ENCODE measurements at places on chromosomes 1 and 21.

GRCh38 chr1:170495006-170495405 lies 37.0 kb upstream of the GORAB start:
- no peak for DNase-seq

- no peak for DNase-seq
Observed at GRCh38 chr1:186782791-186783190, 46.0 kb upstream of the PLA2G4A start.

GRCh38 chr1:214192825-214193643 lies 87.9 kb upstream of the SMYD2 start:
- DNase-seq: no peak

DNA sequence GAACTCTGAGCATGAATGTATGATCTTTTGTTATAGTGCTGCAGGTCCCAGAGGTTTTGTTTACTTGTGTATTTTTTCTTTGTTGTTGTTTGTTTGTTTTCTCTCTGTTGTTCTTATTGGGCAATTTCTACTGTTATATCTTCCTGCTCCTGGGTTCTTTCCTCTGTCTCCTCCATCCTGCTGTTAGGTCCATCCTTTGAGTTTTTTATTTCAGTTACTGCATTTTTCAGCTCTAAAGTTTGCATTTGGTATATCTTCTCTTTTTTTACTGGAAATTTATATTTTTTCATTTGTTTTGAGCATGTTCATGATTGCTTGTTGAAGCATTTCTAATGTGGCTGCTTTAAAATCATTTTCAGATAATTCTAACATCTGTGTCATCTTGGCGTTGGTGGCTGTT lies 9.9 kb downstream of the TRPM2 start:
- no peak for DNase-seq

DNA sequence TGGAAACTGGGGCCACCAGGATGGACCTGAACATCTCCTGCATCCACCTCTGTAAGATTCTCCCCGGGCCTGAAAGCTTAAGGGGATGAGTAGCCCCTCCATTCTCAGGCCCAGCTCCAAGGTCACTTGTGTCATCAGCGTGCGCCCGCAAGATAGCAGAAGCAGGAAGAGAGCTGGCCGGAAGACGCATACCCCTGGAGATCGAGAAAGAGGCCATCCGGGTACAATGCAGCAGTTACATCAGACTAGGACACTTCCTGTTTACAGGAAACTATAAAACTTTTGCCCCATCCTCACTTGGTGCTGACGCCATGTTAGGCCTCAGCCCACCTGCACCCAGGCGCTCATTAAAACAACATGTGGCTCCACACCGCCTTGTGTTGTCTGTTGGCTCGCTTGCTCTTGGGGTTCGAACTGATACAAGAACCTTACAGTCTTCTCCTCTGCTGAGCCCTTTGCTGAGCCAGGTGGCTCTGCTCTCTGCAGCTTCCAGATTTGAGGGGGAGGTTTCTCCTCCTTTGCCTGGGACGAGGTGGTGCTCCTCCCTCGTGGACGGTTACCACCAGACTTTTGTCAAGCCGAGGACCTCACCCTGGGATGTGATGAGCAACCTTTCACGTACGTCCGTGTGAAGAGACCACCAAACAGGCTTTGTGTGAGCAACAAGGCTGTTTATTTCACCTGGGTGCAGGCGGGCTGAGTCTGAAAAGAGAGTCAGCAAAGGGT lies 277.5 kb upstream of the C1orf174 start:
- no peak for DNase-seq

DNA sequence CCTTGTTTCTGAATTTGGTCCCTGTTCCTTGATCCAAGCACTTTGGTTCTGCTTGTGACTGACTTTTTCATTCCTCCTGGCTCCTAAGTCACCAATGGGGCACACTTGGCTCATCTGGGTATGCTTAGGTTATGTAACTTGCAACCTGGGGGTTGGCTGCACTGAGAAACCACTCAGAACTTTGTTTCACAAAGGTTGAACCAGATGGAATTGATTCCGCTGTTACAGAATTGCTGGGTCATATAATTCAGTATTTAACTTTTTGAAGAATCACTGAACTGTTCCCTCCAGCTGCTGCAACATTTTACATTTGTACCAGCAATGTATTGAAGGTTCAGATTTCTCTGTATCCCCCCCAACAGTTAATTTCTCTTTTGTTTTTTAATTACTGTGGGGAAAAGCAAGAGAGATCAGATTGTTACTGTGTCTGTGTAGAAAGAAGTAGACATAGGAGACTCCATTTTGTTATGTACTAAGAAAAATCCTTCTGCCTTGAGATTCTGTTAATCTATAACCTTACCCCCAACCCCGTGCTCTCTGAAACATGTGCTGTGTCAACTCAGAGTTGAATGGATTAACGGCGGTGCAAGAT lies 9.6 kb upstream of the NVL start:
- no peak for DNase-seq

- DNase-seq: no peak
Observed at GRCh38 chr21:43298546-43299440, 128.1 kb downstream of the SIK1 start.

DNA sequence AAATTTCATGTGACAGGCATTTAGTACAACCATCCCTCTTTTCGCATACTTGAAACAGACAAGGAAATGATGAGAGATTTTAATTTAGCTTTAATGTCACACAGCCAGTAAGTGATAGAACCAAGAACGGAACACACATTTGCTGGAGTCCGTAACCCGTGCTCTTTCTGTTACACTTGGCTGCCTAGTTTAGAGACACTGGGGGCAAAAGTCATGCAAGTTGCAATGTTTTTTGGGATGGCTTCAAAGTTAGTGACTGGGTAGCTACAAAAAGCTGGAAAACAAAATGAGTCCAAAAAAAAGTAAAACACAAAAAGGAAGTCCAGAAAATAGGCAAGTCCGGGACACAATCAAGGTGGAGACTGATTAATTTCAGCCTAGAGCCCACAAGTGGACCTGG lies 5.9 kb downstream of the NID1 start:
- no peak for DNase-seq

DNA sequence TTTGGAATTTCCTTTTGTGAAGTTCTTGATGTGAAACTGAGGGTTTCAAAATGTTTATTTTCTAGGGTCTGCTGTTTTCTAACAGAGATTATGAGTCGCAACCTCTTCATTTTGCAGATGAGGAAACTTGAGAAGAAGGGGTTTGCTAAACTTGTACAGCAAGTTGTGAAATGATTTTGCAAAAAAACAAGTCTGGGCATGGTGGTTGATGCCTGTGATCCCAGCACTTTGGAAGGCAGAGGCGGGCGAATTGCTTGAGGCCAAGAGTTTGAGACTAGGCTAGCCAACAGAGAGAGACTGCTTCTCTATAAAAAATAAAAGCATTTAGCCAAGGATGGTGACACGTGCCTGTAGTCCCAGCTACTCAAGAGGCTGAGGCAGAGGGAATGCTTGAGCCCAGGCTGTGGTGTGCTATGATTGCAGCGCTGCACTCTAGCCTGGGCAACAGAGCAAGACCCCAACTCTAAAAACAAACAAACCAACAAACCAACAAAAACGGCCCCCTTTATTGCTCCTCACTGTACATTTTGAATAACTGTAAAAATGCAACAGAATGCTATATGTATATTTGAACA lies 9.9 kb downstream of the TRIM67 start:
- peak; percentile 97 for DNase-seq

DNA sequence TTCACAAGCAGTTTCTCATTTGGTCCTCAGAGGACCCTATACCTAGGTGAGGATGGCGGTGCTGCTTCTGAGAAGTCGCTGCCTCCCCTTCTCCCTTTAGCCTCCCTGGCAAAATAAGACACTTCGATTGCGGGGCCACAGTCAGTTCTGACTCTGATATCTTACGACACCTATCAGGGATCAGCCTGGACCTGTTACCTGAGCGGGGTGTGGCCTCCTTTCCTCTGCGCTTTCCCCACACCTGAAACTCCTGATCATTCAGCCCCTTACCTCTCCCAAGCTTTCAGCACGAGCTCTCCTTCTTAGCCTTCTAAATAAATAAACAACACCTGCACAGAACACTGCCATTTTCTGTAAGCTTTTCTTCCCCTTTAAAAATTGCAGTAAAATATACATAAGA lies 24.6 kb upstream of the GPR137B start:
- DNase-seq: peak; percentile 50

GRCh38 chr1:178934546-178934945 lies 63.7 kb upstream of the ANGPTL1 start:
- no peak for DNase-seq

All from MCF 10A (cell line).